ENCODE measurements at places on chromosomes 6 and 20. TPM values are rescaled to one million over a fixed set of nuclear protein-coding genes. Genes with fewer than 3 reads are reported as not detected.

DNA sequence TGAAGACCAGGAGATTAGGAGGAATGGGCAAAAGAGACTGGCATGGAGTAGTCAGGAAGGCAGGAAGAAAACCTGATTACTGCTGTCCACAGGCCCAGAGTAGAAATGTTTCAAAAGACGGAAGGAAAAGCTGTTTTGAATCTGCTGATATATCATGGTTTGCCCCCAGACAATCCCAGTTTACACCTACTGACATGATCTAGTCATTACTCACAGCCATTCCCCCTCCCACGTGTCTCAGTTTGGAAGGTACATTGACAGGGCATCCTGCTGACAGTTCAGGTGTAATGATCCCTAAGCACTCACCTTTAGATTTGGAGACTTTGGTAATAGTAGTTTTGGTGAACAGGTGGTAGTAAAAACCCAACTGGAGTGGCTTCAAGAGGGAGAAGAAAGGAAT is 9.8 kb upstream of the TXNDC5 start:
- DNase-seq: no peak

DNA sequence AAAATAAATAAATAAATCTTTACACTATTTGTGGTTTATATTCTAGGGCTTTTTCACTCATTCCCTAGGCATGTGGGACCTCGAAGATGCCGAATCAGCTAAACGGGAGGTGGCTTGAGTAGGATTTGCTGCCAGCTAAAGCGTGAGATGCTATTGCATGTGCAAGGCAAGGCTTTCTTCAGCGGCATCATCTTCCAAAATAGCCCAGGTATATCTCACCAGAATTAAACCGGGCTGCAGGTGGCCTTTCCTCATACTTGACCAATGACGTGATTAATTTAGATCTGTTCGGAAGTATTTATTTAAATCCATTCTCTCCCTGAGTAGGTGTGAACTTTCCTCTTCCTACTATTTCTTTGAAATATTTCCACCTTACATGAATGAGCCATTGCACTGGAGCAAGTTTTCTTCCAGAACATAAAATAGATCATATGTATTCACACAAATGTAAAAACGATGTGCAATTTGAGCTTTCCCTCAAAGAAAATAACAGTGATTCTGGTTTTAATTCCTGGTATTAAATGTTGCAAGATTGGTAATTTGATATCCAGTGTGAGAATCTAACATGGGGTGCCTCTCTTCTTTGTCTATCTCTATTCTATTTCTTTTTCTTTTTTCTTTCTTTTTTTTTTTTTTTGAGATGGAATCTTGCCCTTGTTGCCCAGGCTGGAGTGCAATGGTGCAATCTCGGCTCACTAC is 24.3 kb upstream of the ZNF217 start:
- DNase-seq: peak; percentile 11

DNA sequence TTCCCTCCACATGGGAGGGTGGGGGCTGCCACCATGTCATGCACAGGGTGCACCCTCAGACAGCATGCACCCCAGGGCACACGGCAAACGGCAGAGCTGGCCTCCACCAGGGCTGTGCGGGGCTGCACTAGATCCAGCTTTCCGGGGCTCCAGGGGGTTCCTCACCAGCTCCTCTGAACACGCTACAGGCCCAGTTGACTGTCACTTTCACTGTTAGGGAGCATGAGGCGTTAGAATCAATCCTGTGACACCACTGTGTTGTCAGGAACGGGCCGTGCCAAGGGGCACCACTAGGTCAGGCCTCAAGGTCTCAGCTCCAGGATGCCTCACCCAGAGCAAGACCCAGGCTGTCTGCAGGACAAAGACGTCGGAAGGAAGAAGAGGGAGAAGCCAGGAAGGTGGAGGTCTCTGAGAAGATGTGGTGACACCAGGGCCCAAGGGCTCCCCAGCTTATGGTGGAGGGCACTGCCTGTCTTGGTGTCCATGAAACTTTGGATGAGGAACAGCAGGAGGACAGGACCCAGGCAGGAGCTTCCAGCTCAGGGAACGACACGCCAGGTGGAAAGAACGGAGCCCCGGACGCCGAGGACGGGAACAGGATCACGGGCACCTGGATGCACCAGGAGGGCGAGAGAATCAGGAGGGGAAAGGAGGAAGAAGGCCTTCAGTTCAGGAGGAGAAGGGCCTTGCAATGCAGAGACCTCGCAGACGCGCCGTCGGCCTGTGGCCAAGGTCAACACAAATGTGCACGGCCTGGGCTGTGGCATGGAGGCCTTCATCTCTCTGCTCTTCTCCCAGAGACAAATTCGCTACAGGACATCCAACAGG is 49.5 kb downstream of the YTHDF1 start:
- DNase-seq: no peak

DNA sequence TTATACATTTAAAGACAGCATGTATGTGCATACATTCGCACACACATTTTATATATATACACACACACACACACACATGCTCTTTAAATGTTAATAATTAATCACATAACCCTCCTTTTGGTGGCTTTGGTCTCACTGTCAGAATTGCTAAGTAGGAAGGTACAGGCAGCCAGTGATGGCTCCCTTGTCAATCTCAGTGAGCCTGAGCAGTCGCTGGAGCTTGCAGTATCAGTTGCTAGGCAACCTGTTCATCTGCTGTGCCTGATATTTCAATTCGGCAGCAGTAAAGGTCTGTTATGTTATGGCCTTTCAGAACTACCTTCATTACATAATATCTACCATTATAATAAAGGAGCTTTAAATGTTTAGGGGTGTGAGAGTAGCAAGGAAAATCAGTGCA is 374.3 kb downstream of the LMBRD1 start:
- no peak for DNase-seq

DNA sequence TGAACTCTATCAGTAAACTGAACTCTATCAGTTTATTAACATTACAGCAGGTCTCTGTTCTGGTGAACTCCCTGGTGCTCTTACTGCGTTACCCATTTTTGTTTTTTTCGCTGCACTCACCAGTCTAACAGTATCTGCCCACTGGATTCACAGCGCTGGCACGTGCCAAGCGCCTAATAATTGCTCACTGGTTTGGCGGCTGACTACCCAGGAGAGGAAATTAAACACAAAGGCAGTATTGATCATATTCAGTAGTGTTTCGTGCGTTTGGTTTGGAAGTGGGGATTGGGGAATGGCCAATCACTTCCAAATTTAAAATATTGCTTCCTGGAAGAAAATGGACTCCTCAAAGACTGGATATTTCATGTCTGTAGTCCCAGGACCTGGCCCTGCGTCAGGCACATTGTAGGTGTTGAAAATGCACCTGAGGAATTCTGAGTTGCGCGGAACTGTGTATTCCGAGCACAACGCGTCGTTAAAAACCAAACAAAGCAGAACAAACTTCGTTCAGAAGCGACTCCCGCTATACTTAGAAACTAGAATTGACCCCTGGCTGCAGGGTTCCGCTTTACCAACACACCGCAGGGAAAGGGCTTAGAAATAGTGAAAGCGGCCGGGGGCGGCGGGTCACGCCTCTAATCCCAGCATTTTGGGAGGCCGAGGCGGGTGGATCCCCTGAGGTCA is 1.1 kb upstream of the RPS12 start:
- no peak for DNase-seq

DNA sequence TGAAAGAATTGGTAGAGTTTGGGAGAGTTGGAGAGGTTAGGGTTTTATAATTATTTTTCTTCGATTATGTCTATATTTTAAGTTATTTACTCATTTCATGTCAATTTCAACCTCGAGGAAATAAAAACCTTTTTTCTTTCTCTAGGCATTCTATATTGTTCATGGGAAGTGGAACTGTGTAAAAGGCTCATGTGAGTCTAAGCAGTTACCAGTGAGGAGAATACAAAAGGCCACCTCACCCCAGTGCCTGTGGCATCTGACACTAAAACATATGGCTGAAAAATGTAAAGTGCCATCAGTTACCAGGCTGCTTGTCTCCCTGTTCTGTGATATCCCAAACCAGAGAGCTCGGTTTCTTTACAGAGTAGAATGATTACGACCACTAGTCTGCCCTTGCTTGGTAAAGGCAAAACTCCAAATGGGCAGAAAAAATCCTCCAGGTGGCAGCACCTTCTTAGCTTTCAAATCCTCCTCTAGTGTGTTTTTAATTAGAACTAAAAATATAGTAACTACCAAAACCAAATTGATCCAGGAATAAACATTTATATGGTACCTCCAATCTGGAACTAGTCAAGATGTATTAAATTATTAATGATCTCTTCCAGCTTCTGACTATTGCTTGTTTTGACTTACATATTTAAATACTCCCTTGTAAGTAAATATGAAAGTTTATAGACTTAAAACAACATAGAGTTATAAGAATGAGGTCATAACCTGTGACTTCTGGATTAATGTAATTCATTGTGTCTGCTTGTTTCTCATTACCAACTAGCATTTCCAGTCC is 122.6 kb upstream of the MCHR2 start:
- no peak for DNase-seq

DNA sequence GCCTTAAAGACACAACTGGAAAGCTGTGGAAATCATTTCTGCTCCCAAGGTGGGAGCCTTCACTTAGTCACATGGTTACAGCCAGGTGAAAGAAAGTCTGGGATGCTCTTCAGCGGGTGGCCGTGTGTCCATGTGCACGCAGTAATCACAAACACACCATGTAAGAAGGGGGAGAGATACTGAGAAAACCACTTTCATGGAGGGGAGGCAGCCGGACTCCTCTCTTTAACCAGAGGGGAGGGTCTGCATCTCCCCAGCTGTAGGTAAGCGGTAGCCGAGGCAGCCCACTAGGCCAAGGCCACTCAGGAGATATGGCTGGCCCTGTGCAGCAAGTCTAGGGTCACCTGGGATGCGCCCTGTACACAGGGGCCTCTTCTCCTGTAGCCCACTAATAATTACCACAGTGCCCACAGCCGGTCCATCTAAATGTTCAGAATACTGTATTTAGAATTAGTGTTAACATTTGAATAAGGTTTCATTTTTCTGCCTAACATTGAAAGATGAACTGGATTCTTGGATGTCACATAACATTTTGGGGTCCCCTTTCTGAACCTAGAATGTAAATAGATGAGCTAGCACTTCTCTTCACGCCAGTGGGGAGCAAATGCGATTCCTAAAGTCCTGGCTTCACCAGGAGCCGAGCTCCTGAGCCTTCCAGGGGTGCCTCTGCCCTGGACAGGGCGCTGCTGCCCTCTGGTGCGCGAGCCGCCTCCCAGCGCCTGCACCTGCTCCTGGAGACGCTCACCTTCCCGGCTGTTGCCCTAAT is 15.9 kb downstream of the GPR31 start:
- no peak for DNase-seq

DNA sequence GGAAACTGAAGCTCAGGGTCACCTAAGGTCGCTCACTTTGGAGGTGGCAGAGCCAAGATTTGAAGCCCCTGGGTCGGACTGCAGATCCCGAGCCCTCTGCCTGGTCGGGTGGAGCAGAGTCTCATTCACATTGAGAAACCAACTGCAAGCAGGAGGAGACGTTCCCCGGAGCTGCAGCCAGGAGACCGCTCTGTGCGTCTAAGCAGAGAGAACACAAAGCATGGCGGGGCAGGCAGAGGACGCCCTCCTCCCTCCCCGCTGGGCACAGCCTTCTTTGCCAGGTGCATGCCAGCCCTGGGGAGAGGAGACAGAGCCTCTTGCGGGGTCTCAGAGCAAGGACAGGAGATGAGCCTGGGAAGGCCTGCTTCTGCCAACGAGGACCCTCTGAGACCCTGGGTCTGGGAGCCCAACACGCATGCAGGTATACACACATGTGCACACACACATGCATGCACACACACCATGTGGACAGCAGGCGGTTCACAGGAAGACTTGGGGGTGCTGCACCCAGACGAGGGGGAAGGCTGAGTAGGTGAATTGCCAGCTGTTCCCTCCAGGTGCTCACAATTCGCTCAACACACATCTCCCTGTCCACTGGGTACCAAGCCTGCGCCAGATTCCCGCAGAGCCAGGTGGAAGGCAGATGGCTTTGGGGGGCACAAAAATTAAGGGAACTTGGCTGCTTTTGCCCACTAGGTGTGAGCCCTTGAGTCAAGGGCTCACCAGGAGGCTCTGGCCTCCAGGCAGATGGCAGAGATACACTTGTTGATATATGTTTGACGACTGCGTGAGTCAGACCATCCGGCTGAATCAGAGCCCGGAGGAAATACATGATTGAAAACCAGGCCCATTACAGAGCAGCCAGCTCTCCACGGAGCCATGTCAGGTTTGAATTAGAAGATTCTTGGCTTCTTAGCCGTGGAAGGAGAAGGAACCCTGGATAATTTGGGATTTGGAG is 5.5 kb upstream of the NTSR1 start:
- DNase-seq: no peak

DNA sequence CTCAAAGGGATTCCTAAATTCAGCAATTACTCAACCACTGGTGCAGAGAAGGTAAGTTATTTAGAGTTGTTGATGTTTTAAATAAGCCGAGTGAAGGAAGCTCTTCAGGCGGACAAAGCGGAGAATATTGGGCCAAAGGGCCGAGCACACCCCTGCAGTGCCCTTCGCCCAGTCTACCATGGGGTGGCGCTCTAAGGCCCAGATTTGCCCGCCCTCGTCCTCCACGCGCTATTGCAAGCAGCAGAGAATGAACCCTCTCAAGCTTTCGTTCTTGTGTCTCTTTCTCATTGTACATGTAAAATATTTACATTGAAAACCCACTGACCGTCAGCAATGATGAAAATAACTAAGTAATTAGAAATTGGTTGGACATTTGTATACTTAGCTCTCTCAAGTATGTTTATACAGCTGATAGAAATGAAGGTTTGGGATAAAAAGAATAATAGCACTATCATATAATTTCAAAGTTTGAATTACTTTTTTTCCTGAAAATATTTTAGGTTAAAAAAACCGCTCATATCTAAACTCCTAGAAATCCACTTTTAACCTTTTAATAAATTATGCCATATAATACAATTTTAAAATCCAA is 195.0 kb upstream of the CEP162 start:
- no peak for DNase-seq

DNA sequence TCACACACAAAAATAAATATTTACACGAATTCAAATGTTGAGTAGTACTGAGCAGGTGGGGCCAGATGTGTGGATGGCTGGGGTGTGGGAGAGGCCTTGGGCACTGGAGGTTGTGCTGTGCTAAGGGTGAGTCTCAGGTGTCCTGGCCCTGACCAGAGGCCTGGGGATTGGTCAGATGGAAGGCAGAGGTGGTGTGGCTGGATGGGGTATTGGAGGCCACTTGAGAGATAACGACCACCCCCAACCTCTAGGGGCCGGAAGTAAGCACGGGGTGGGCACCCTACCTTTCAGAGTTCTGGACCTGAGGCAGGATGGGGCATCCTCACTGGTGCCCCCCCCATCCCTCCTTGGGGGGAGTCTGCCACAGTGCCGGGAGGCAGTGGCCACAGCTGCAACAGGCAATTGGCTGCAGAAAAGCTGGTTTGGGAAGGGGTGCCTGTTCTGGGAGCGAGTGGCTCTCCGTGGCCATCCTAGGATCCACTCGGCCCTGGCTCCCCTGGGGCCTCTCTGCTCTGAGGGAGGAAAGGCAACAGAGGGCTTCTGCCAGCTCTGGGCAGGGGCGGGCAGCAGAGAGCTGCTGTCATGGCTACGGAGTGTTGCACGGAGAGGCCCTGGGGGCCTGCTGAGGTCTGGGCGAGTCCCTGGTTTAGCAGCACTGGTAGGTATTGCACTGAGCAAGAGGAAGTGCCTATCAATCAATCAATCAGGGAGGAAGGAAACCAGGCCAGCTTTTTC is 87.6 kb downstream of the ASXL1 start:
- DNase-seq: peak; percentile 71

GRCh38 chr6:169978615-169979161 is 227.3 kb downstream of the ERMARD start:
- DNase-seq: peak; percentile 83

Gene TEAD3
- total RNA-seq: 25.3 TPM

Gene TFAP2D
- not detected for total RNA-seq

Gene SLC22A16
- 1.4 TPM for total RNA-seq

Gene F13A1
- 346 TPM for total RNA-seq

Gene HSPA1L
- 0.84 TPM for total RNA-seq

Measured in mesenteric fat pad (tissue), 1 donor.